ENCODE measurements at places on chromosomes 1 and 21. TPM values are rescaled to one million over a fixed set of nuclear protein-coding genes. Genes with fewer than 3 reads are reported as not detected.

Gene ZFP69B
- 1.8 TPM for total RNA-seq

Gene CASZ1
- 0.50 TPM for total RNA-seq

Gene HOOK1
- not detected for total RNA-seq

Gene S100A7A
- not detected for total RNA-seq

Gene RHCE
- total RNA-seq = 1.0 TPM

Gene RAB3B
- 37.1 TPM for total RNA-seq

Gene RPS6KC1
- total RNA-seq = 38.0 TPM
